Adrenal gland (tissue), 19 donors: ENCODE measurements at places on chromosomes 5 and 9. TPM values are rescaled to one million over a fixed set of nuclear protein-coding genes. Genes with fewer than 3 reads are reported as not detected.

DNA sequence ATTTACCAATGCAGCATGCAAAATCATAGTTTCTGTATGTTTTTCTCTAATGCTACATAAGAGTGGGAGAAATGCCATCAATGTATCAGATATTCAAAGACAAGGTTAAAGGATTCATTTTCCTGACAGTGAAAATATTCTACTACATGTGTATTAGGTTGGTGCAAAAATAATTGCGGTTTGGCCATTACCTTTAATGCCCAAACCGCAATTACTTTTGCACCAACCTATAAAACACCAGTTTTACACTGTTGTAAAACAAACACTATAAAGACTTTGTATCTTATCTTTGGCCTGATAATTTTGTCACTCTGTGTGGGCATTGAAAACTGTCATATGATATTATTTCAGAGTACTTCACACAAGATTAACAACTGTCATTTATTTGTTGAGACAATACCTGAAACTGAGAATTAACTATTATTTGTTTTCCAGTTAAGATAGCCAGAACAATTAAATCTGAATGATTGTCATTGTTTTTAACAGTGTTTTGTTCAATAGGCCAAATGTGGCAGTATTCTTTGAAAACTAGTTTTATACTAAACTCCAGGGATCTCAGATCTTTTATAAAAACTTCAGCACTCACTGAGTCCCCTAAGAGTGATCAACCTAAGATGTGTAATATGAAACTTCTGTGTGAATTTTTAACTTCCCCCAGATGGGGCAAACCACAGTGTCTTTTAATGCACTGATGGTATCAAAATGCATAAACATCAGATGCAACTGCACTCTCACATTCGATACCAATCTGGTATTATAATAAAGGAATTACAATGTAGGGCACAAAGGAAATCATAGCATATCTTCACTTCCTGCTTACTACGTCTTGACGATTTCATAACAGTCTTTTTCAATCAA lies 53.8 kb upstream of the FBN2 start:
- no peak for DNase-seq

GRCh38 chr9:110928599-110928998 lies 109.7 kb downstream of the LPAR1 start:
- no peak for DNase-seq

DNA sequence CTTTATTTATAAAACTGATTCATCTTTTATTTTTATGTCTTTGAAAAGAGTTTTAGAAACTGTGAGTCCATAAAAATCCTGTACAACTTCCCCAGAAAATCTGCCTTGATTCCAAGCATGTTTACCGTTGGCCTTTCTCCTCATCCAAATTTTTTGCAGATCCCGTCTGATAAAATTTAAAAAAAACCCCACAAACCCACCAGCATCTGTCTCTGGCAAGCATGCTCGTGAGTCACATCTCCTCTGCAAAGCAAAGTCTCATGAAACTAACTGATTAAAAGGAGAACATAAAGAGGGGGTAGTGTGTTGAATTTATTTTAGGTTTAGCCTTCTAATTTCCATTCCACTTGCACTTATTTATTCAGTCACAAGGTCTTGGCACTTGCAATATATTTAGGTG lies 109.4 kb downstream of the MAT2B start:
- DNase-seq, result no peak

GRCh38 chr9:126532019-126532462 lies 81.7 kb upstream of the LMX1B start:
- peak; percentile 44 for DNase-seq

GRCh38 chr5:112681481-112681908 lies 56.2 kb upstream of the APC start:
- no peak for DNase-seq

DNA sequence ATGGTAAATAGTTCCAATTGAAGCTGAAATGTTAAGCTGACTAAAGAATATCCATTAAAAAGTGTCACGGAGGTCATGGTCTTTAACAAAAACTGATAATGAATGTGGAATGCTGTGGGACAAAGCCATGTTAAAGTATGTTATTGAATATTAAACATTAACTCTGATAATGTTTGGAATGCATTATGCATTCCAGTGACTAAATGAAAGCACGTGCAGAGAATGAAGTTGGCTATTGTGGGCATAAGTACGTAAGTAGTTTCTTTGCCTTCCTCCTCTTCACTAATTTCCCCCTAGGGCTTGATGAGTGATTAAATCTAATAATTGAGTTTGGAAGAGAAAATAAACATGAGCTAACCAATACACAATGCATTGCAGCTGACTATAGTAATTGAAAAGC lies 640.4 kb upstream of the CDH10 start:
- DNase-seq, result no peak

GRCh38 chr5:116709082-116709481 lies 134.5 kb upstream of the SEMA6A start:
- no peak for DNase-seq

GRCh38 chr5:98428806-98429205 lies 344.7 kb upstream of the RGMB start:
- peak; percentile 23 for DNase-seq

- DNase-seq, result peak; percentile 39
Observed at GRCh38 chr9:130692321-130692720, 1.3 kb upstream of the EXOSC2 start.

DNA sequence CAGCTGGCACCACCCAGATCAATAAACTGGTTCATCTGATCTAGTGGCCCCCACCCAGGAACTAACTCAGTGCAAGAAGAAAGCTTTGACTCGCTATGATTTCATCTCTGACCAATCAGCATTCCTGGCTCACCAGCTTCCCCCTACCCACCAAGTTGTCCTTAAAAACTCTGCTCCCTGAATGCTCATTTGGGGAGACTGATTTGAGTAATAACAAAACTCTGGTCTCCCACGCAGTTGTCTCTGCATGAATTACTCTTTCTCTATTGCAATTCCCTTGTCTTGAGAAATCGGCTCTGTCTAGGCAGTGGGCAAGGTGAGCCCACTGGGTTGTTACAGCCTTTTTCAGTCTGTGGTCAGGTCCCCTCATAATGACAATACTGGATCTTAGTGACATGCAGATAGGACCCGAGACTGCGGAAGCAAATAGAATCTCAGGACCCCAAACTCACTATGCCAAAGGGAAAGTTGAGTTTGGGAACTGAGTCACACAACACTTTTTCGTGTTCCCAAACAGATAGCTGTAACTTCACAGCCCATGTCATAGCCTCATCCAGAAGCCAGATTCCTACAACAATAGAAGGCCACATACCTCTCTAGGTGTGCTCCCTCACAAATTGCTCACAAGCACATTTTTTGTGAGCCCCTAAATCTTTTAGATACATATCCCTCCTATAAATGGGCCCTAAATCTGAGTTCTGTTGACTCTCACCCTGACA lies 175.2 kb upstream of the RAI14 start:
- DNase-seq, result no peak

DNA sequence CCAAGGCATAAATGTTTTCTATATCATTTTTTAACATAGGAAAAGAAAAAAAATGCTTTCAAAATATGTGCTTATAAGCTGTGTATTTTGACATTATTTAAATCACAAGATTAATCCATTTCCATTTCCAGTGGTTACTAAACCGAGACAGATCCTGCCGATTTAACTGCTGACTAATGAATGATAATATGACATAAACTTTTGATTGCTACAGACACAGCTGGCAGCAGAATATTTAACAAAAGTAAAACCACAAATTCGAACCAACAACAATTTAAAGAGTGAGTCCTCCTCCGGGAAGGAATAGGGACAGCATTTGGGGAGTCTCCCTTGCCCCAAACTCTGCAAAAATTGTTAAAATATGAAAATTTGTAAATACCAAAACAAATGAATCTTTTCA lies 401.3 kb upstream of the DAB2 start:
- no peak for DNase-seq

Gene ATP10B
- 0.28 TPM for total RNA-seq

DNA sequence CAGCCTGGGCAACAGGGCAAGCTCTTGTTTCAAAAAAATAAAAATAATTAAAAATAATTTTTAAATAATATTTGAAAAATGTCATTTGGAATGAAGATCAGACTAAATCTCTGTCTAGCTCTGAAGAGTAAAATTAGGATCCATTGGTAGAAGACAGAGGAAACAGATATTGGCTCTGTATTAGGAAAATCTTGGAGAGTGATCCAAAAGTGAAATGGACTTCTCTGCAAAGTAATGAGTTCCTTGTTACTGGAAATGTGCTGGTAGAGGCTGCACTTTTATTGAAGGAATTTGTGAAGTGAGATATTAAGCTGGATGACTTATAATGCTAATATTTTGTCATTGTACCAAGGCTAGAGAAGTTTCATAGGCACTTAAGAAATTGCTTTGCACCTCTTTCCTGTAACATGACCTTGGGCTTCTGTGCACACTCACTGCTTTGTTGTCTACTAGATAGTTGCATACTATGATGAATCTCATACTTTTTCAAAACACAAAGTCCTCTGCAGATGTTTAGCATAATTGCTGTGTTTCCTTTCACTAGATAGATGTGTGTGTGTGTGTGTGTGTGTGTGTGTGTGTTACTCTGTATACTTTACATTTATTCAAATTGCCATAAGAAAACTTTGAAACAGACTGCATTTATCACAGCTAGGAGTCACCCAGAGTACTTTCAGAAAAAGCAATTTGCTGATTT lies 13.1 kb downstream of the THBS4 start:
- no peak for DNase-seq

Gene BTF3
- 375 TPM for total RNA-seq

- DNase-seq, result no peak
Observed at GRCh38 chr5:58156973-58157701, 302.7 kb downstream of the PLK2 start.

GRCh38 chr5:14528926-14529325 lies 52.7 kb upstream of the OTULINL start:
- DNase-seq, result no peak

Gene SPINK6
- not detected for total RNA-seq

DNA sequence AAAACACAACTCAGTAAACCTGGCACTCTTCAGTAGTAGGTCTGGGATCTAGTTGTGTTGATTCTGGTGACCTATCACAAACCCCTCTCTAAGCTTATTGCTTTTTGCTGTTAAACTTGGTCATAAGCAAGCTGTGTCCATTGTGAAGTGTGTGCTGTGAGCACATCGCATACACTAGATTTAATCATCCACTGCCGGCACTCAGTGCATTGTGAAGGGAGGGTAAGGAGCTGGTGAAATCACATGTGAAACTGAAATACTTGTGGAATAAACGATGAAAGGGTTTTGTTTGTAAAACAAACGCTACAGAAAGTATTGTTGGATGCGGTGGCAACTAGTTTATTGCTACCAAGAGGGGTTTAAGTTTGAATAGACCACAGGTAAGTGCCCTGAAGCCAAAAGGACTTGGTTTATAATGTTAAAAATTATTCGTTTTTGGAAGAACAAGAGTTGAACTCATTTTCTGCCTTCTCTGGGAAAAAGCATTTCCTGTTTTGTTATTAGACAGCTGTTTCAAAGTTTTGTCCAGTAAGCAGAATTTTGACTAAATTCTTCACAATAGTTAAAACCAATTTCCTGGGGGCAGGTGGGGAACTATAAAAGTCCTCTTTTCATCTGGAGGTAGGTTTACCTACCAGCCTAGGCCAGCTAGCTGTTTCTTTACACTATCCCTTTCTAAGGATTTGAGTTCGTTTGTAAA lies 24.6 kb downstream of the TJP2 start:
- no peak for DNase-seq

Gene TRPM6
- 0.32 TPM for total RNA-seq
